Activated T-cell treated with anti-CD3 and anti-CD28 coated beads for 24 hours (primary cell): ENCODE measurements at places on chromosomes 12 and 14.
A peak's percentile ranks its signal among the peaks of the same experiment; 100 is the strongest.

DNA sequence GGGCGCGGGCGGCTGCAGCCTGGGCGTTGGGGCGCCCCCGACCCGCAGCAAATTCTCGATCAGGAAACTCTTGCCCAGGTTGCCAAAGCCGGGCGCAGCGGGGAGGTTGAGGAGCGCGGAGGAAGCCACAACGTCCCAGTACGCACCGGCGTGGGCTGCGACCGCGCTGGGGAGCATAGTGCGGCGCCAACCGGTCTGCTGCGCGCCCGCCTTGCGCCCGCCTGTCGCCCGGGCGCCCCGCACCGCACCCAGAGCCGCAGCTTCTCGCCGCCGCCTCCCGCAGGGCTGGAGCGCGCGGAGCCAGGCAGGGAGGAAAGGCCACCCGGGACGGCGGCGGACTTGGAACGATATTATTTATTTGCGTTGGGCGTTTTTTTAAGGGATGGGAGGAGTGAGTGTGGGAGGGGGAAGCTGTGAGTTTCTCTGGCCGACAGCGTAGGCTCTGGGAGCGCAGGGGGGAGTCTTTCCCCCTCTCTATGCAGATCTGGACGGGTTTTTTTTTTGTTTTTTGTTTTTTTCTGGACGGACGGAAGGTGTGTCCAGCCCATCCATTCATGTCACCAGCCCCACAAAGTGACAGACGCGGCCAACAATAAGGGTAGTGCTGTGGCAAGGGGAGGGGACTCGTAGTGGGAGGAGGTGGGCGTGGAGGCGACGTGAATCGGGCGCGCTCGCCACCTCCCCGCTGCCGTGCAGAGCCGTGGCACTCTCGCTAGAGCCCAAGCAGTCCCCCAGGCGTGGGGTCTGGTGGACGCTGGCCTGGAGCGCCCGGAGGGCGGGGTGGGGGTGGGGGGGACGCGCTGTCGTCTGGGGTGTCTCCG, at the start of gene DBX2:
Gene DBX2, minus strand, starts transcription at position 349 of the 821 bp plus-strand sequence. Its CDS starts 172 bp downstream, at position 177.
- no peak for DNase-seq

- peak; percentile 66 for DNase-seq
These were observed 804 bp downstream of the GAPDH start for GRCh38 chr12:6534945-6535696.

- DNase-seq, result no peak
These were observed 127.3 kb downstream of the ATP23 start for GRCh38 chr12:58068706-58069105.

- DNase-seq, result no peak
These were observed 2.3 kb downstream of the CFL2 start for GRCh38 chr14:34711796-34712712.

- no peak for DNase-seq
These were observed 990.7 kb downstream of the TRHDE start for GRCh38 chr12:73262788-73263381.

DNA sequence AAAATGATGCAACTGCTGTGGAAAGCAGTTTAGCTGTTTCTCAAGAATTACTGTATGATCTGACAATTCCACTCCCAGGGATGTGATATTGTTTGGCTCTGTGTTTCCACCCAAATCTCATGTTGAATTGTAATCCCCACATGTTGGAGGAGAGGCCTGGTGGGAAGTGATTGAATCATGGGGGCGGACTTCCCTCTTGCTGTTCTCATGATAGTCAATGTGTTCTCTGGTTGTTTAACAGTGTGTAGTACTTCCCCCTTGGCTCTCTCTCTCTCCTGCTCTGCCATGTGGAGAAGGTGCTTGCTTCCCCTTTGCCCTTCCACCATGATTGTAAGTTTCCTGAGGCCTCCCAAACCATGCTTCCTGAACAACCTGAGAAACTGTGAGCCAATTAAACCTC, 93.4 kb upstream of the CPM start:
- DNase-seq, result no peak

DNA sequence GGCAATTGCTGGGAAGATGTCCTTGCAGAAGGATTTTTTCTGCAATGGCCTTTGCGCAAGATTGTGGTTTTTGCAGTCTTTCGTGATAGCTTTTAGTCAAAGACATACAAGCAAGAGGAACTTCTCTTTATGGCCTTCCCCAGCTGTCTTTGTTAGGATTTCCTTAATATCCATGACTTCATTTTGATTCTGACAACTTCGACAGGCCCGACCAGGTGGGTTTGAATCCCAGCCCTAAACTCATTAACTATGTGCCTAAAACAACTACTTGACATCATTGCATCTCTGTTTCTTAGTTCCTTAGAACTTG, 13.3 kb upstream of the VRK1 start:
- DNase-seq, result no peak

- no peak for DNase-seq
These were observed 47.7 kb downstream of the MVK start for GRCh38 chr12:109621211-109621694.

DNA sequence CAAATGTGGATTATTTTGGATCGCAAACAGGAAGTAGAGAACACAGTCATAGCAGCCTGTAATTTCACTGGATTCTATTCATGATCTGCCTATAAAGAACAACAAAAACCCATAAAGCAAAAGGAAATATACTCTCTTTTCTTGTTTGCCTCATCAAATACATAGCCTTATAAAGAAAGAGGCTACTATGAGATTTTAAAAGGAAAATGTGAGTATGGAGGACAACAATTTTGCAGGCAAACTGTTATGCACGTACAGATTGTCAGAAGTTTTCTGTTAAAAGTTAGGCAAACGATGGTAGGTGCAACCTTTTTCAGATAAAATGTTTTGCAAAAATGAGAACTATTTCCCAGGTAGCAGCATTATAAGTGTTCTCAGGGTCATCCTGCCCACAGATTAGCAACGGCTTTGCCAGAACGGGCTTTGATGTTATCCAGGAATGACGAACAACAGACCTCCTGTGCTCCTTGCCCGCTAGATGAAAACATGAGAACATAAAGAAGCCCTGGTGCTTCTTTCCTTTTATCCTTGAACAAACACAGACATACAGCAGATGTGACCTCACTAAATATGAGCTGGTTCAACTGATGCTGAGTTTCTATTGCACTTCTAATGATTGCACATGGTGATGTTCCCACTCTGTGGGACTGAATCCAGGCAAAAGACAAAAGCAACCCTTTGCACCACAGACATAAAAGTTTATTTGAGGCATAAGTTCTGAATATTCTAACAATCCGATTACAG, 88.1 kb downstream of the ITPR2 start:
- DNase-seq, result no peak

DNA sequence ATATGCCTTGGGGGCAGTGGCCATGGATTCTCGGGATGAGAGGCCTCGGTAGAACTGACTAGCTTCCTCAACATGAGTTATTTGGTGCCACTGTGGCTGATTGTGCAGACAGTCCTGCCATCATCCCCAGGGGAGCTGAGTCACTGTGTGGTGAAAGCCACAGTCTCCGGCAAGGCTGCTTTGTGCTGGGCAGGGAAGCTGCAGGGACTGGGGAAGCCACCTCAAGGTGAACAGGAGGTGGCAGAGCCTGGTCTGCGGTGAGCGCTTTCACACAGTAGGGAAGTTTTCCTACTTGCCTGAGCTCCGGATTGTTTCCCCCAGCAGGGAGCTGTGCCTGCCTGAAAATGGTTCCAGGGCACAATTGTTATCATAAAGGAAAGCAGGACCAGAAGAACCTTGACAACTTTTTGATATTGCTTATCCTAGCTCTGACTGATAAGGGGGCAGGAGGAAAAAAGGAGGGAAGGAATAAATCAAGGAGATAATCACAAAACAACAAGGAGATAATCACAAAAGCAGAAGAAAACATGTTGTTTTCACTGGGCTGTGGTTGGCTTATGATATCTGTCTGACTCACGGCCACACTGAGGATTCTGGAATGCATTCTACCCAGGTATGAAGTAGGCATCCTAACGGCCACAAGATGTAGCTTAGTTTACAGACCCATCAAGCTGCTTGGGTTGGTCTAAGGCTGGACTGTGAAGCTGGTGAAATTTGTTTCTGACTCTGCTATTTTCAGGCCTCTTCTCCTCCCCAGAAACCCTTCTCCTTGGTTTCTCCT, 32.2 kb upstream of the GNG2 start:
- peak; percentile 67 for DNase-seq

GRCh38 chr14:58549105-58549757, 88.5 kb upstream of the DACT1 start:
- no peak for DNase-seq

DNA sequence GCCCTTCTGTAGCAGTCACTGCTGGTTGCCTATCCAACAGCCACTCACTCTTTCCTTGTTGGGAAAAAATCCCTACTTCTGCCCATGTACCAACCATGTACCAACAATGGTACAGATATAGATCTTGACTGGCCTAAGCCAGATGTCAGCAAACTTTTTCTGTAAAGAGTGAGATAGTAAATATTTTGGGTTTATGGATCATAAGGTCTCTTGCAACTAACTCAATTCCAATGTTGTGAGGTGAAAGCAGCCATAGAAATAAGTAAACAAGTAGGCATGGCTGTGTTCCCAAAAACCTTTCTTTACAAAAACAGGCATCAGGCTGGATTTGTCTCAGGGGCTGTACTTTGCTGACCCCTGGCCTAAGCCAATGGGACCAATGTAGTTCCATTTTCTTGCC, 73.5 kb downstream of the ARMH4 start:
- DNase-seq, result no peak

GRCh38 chr12:96187956-96188355, 6.2 kb upstream of the ELK3 start:
- DNase-seq, result no peak
